ENCODE measurements at places on chromosomes 13 and 19. TPM values are rescaled to one million over a fixed set of nuclear protein-coding genes. Genes with fewer than 3 reads are reported as not detected.
A peak's percentile ranks its signal among the peaks of the same experiment; 100 is the strongest.

DNA sequence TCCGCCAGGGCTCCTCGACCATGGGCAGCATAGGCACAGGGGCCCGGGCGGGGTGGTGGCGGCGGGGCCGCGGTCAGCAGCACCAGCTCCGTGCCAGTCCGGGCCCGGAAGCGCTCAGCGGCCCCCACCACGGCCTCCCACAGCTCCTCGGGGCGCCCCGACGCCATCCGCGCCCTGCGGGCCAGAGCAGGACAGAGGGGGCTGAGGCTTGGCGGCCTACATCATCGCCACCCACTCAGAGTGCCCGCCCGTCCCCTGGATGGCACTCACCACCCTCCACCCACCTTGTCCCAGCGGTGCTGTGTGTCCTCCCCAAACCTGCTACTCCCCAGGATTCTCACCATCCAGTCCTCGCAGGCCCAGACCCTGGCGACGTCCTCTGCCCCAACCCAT lies 4.0 kb downstream of the AKT1S1 start:
- peaks cover 12% of the 10 kb centered on the region for H3K36me3 ChIP-seq
- H3K27ac ChIP-seq: no peak overlapping the region
- H3K4me3 ChIP-seq: no peak overlapping the region
- peaks cover 2% of the 10 kb centered on the region for H3K4me1 ChIP-seq
- no peak for DNase-seq

GRCh38 chr13:77337159-77337558 lies 10.3 kb upstream of the MYCBP2 start:
- DNase-seq: no peak
- no peaks in the 10 kb centered on the region for H3K27me3 ChIP-seq
- no peaks in the 10 kb centered on the region for H3K4me1 ChIP-seq
- H3K36me3 ChIP-seq: no peaks in the 10 kb centered on the region
- no peak overlapping the region for H3K4me3 ChIP-seq
- H3K27ac ChIP-seq: no peak overlapping the region

GRCh38 chr19:10346509-10346908 lies 7.1 kb upstream of the ICAM3 start:
- no peaks in the 10 kb centered on the region for H3K27me3 ChIP-seq
- no peaks in the 10 kb centered on the region for H3K4me1 ChIP-seq
- H3K27ac ChIP-seq: no peak overlapping the region
- H3K36me3 ChIP-seq: peaks cover 13% of the 10 kb centered on the region
- no peak for DNase-seq

The ZNF730 gene
- 21.4 TPM for total RNA-seq

- H3K4me3 ChIP-seq: no peak overlapping the region
- 0 out of 2 replicates have a peak, but pooled peaks cover 4% of the 10 kb centered on the region for H3K4me1 ChIP-seq
- H3K27me3 ChIP-seq: peaks cover 26% of the 10 kb centered on the region
- no peak overlapping the region for H3K27ac ChIP-seq
These were observed 140.5 kb upstream of the ZNF536 start for GRCh38 chr19:30231408-30232318.

DNA sequence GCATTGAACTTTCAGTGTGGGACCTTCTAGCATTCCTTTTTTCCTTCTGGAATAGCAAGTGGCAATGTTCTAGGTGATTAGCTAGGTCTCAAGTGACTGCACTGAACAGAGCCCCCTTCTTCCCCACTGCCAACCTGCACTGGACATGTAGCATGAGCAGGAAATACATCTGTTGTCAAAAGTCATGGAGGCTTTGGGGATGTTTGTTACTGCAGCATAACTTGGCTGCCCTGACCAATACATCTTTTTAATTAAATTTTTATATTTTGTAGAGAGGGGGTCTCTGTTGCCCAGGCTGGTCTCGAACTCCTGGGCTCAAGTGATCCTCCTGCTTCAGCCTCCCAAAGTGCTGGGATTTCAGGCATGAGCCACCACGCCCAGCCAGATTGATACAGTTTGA lies 163.6 kb downstream of the CACNA1A start:
- no peaks in the 10 kb centered on the region for H3K36me3 ChIP-seq
- H3K4me1 ChIP-seq: no peaks in the 10 kb centered on the region
- no peak overlapping the region for H3K27ac ChIP-seq
- H3K4me3 ChIP-seq: no peak overlapping the region
- DNase-seq: no peak

- H3K27ac ChIP-seq: no peak overlapping the region
- H3K27me3 ChIP-seq: no peaks in the 10 kb centered on the region
- H3K4me1 ChIP-seq: no peaks in the 10 kb centered on the region
- H3K4me3 ChIP-seq: no peak overlapping the region
- no peaks in the 10 kb centered on the region for H3K36me3 ChIP-seq
- DNase-seq: no peak
These were observed 86.8 kb upstream of the STARD13 start for GRCh38 chr13:33372251-33372919.

- no peak overlapping the region for H3K4me3 ChIP-seq
- H3K27ac ChIP-seq: no peak overlapping the region
- H3K36me3 ChIP-seq: no peaks in the 10 kb centered on the region
These were observed 3.6 kb downstream of the CEACAM20 start for GRCh38 chr19:44525721-44526430.

DNA sequence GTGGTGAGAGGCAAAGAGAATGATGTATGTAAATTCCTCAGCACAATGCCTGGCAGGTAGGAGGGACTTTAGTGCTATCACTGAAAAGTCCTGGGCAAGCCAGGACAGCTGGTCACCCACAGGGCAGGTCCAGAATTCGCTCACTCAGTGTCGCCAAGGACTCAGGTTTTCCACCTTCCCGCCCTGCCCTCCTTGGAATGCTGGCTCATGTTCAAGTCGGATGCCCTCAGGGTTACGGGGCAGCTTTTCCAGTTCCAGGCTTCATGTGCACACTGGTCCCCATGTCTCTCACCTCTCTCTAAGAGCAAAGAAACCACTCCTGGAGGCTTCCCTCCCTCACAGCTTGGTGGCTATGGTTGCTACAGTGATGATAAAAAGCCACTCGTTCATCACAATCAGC lies 24.8 kb upstream of the NAXD start:
- H3K27me3 ChIP-seq: no peaks in the 10 kb centered on the region
- no peak overlapping the region for H3K4me3 ChIP-seq
- no peaks in the 10 kb centered on the region for H3K4me1 ChIP-seq
- no peak overlapping the region for H3K27ac ChIP-seq
- H3K36me3 ChIP-seq: no peaks in the 10 kb centered on the region

DNA sequence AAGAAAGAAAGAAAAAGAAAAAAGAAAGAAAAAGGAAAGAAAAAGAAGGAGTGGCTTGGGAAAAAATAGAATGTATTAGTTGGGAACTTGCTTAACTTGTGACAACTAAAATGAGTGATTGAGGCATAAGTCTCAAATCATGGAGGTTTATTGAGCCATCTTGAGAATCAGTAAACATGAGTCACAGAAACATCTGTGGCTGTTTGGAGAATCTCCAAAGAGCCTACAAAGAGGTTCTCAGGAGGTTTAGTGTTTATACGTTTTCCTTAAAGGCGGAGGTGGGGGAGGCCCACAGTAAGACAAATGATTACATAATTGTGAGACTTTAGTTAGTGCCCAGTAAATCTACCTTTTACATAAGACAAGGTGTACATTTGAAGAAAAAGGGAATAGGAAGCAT lies 38.6 kb downstream of the WDR87 start:
- DNase-seq: no peak
- H3K27ac ChIP-seq: no peak overlapping the region
- H3K4me1 ChIP-seq: peaks cover 2% of the 10 kb centered on the region
- no peak overlapping the region for H3K4me3 ChIP-seq

DNA sequence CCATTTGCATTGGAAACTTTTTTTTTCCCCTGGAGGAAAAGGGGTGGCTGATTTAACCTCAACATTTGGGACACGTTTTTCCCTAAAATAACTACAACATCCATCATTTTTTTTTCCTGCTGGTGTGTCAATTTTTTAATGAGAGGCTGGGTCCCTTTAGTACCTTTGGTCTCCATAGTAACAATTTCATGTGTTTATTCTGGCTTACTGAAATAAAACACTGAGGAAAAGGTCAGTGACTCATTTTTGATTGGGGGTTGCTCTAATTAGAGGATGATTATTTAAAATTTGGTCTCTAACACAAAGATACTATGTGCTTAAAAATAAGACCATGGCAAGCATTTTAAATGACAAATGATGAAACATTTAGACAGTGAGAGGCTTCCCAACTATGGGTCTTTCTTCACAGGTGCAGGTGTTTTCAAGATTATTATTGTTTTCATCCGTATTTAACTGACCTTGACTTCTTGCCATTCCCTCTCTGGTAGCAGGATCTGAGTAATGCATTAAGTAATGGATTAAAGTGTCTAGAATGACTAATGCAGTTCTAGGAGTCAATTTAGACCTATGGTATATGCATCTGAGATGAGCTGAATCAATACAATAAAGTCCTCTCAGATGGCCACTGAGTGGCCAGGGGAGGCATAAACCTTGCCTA lies 406.4 kb downstream of the KCNRG start:
- DNase-seq: no peak
- H3K4me1 ChIP-seq: no peaks in the 10 kb centered on the region
- H3K27ac ChIP-seq: no peak overlapping the region
- no peaks in the 10 kb centered on the region for H3K27me3 ChIP-seq
- no peak overlapping the region for H3K4me3 ChIP-seq

The A1BG gene
- 22.2 TPM for total RNA-seq

DNA sequence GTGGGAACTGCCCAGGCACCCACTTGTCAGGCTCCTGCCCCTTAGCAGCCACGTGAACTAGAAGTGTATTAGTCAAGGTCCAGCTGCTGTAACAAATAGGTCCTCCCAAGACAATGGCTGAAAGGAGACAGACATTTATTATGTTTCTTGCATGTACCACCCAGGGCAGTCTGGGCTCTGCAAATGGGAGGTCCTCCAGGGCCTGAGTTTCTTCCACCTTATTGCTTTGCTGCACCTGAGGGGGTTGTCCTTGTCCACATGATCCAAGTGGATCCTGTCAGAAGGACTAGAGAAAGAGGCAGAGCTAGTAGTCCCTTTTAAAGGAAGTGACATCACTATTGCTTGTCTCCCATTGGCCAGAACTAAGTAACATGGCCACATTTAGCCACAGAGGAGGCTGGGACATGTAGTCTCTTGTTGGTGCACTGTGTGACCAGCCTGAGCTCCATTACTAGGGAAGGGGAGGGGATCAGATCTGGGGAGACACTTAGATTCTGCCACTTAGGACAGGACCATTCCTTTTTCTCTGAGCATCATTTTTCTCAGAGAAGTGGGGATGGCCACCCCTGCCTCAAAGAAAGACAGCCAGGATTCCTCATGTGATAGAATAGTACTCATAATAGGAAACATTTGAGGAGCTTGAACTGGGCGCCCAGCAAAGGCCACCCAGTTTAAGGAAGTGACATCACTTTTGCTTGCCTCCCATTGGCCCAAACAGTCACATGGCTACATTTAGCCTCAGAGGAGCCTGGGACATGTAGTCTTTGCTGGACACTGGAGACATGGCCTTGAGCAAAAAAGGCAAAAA lies 15.1 kb downstream of the CC2D1A start:
- peaks cover 39% of the 10 kb centered on the region for H3K36me3 ChIP-seq
- no peak overlapping the region for H3K4me3 ChIP-seq
- DNase-seq: peak; percentile 47
- no peaks in the 10 kb centered on the region for H3K27me3 ChIP-seq
- no peak overlapping the region for H3K27ac ChIP-seq
- H3K4me1 ChIP-seq: no peaks in the 10 kb centered on the region

The LRRC63 gene
- not detected for total RNA-seq

GRCh38 chr19:33290956-33291622 lies 11.2 kb downstream of the CEBPA start:
- no peaks in the 10 kb centered on the region for H3K36me3 ChIP-seq
- H3K4me3 ChIP-seq: no peak overlapping the region
- no peaks in the 10 kb centered on the region for H3K4me1 ChIP-seq
- H3K27me3 ChIP-seq: no peaks in the 10 kb centered on the region
- H3K27ac ChIP-seq: no peak overlapping the region

The SIGLEC8 gene
- total RNA-seq: not detected

- no peak for DNase-seq
- peaks cover 5% of the 10 kb centered on the region for H3K4me1 ChIP-seq
- no peak overlapping the region for H3K4me3 ChIP-seq
- H3K27me3 ChIP-seq: peaks cover 8% of the 10 kb centered on the region
These were observed 6.4 kb downstream of the CHST8 start for GRCh38 chr19:33627962-33628839.

The DHPS gene
- total RNA-seq: 82.9 TPM

DNA sequence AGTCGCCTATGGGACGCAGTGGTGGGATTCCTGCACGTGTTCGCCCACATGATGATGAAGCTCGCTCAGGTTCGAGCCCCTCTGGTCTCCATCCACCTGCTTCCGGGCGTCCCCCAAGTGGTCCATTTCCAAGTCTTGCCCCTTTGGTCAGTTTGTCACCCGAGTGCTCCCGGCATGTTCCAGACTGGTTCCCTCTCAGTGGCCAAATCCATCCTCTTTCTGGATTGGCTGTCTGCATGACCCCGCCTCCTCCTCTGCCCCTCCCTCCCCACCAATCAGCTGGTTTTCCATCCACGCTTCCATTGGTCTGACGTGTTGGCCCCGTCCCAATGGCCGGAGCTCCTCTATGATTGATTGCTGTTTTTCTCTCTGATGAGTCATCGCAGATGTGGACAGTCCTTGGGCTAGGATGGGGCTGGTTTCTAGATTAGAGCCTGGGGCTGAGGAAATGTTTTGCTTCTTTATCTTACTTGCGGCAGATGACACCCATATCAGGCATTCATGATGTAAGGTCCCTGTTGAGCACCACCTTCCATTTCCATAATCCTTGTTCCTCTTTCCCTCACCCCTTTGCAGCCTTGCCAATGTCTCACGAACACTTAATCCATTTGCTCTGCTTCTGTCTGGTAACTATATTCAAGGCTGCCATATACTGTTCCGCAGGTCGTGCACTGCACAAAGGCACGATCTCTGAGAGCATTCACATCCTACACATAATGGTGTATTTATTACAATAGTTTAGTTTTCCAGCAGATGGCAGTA lies 73.8 kb downstream of the MAP4K1 start:
- no peak overlapping the region for H3K27ac ChIP-seq
- no peak overlapping the region for H3K4me3 ChIP-seq
- peak; percentile 82 for DNase-seq
- H3K36me3 ChIP-seq: peaks cover 14% of the 10 kb centered on the region
- H3K27me3 ChIP-seq: no peaks in the 10 kb centered on the region

- no peaks in the 10 kb centered on the region for H3K27me3 ChIP-seq
- DNase-seq: peak; percentile 77
- peak overlapping the region; percentile 90 for H3K4me3 ChIP-seq
These were observed 32.2 kb downstream of the TMEM161A start for GRCh38 chr19:19106056-19106551.

The ADAT3 gene
- 12.9 TPM for total RNA-seq

DNA sequence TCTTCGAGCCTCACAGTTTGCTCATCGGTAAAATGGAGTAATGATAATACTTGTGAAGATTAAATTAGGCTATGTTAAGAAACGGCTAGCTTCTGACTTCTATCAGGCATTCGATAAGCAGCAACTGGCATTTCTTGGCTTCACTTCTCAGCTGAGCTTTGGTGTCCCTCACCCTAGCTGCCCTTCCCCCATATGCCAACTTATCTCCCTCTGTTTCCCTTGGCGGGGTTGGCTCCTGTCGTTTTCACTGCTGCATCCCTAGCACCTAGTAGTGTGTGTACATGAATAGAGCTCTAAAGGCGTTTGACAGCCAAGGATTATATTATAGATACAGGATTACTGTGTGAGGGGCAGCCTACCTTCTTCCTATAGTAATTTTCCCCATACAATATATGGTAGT lies 97.5 kb downstream of the TNFSF11 start:
- H3K27me3 ChIP-seq: no peaks in the 10 kb centered on the region
- peaks cover 2% of the 10 kb centered on the region for H3K36me3 ChIP-seq
- DNase-seq: no peak
- H3K4me3 ChIP-seq: no peak overlapping the region
- H3K4me1 ChIP-seq: no peaks in the 10 kb centered on the region

The CGB7 gene
- total RNA-seq: 1.2 TPM

The BST2 gene
- total RNA-seq: 63.3 TPM

- H3K4me1 ChIP-seq: no peaks in the 10 kb centered on the region
- H3K27me3 ChIP-seq: no peaks in the 10 kb centered on the region
- no peak overlapping the region for H3K27ac ChIP-seq
- DNase-seq: no peak
- H3K36me3 ChIP-seq: peaks cover 4% of the 10 kb centered on the region
These were observed 8.5 kb upstream of the CRYL1 start for GRCh38 chr13:20534038-20534608.

Measured in H9 (cell line).